Midbrain (tissue), 1 donor: ENCODE measurements at places on chromosomes 5 and 9.
A peak's percentile ranks its signal among the peaks of the same experiment; 100 is the strongest.

GRCh38 chr5:143261748-143262392 lies 141.6 kb downstream of the NR3C1 start:
- DNase-seq = no peak

GRCh38 chr9:137611623-137612609 lies 6.4 kb downstream of the ARRDC1 start:
- DNase-seq = no peak

GRCh38 chr5:35003018-35003957 lies 44.5 kb downstream of the AGXT2 start:
- DNase-seq = peak; percentile 56

DNA sequence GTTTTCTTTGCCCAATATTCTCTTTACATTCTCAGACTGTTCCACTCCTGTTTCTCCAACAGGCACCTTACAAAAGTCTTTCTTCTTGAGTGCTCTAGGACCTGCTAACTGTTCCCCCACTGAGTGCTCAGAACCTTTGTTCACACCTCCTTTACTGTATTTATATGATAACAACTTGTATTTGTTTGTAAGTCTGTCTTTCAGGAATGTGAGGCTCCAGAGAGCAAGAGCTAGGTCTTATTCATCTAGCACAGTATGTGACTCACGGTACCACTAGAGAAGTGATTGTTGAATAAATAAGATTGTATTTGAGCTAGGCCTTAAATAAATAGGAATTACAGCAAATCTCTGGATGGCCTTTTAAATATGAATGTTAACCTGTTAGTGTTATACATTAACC lies 42.5 kb upstream of the MYOT start:
- no peak for DNase-seq

GRCh38 chr5:179187229-179187678 lies 127.1 kb downstream of the ZNF354C start:
- no peak for DNase-seq

DNA sequence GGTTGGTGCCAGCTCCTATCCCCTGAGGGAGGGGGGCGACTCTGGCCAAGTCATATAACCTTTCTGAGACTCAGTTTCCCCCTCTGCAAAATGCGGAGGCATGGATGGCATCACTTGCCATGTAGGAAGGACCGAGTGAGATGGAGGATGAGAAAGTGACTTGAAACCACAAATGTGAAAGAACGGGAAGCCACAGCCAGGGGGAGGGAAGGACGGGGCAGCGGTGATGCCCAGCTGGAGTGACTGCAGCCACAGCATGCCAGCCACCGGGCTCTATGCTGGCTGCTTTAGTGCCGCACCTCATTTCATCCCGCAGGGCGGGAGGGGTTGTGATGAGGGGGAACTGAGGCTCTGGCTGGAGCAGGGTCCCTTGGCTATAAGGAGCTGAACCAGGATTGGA lies 74.5 kb downstream of the HMCN2 start:
- DNase-seq = no peak

DNA sequence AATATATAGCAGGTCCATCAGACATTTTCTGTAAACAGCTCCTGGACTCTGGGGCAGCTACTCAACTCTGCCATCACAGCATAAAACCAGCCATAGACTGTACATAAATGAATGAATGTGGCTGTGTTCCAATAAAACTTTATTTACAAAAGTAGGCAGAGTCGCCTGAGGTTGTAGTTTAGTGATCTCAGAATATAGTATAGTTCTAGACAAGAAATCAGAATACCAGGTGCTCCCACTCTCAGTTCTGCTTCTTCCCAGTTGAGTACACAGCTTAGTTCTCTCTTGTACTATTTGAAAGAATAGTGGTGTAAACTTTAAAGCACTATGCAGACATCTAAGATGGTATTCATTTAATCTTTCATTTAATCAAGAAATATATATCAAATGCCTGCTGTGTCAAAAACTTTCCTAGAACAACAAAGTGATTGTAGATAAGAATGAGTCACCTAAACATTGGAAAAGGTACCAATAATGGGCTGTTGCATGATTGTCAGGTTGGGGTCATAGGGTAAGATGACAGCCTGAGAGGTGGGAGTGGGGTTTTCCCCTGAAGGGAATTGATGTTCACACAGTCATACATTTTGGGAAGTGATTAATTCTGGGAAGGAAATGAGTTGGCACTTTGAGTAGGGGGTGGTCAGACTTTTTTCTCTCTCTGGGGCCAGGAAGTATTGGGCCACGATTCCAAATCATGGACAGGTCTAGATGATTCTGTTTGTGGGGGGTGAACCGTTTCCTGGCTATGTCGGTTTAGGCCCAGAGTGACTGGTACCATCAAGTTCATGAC lies 37.0 kb downstream of the TNFSF8 start:
- no peak for DNase-seq

- DNase-seq = no peak
Observed at GRCh38 chr5:27652505-27652904, 614.1 kb upstream of the CDH9 start.

- no peak for DNase-seq
Observed at GRCh38 chr5:124927735-124928134, 181.3 kb upstream of the ZNF608 start.

GRCh38 chr9:137075275-137075775 lies 2.0 kb upstream of the UAP1L1 start:
- DNase-seq = no peak

- no peak for DNase-seq
Observed at GRCh38 chr5:135271533-135272310, 127.3 kb downstream of the MACROH2A1 start.

- peak; percentile 22 for DNase-seq
Observed at GRCh38 chr5:74521401-74521800, 119.1 kb downstream of the ENC1 start.

- DNase-seq = no peak
Observed at GRCh38 chr9:3664044-3664443, 138.2 kb upstream of the RFX3 start.

DNA sequence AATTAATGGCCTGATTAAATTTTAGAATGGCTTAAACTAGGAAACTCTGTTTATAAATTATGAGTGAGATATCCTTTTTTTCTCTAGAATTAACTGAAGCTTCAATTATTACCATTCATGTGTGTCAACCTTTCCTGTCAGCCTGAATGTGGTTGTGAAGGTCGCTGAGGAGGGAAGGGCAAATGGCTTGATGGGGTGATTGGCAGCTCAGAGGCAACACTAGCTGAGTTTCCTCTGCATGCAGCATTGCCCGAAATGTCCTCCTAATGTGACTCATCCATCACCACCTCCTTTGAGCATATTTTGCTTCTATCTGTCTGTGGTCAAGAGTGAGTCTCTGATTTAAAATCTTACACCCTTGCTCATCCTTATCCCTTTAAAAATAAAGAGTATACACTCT lies 281.9 kb downstream of the TENT4A start:
- DNase-seq = no peak

GRCh38 chr5:79795764-79796398 lies 106.2 kb downstream of the CMYA5 start:
- DNase-seq = no peak

GRCh38 chr5:132865668-132866341 lies 464 bp downstream of the GDF9 start:
- DNase-seq = no peak

DNA sequence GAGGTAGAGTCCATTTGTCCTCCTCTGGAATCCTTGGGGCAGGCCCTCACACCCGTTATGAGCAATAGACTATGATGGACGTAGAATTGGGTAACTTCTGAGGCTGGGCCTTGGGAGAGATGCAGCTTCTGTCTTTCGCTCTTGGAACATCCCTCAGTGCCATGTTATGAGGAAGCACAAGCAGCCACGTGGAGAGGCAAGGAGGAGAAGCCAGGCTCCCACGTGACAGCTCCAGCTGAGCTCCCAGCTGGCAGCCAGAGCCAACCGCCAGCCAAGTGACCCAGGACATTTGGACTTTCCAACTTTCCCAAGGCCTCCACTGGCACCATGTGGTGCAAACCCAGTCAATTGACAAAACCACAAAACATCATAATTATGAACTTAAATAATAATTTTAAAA lies 43.0 kb upstream of the BOD1 start:
- no peak for DNase-seq

- peak; percentile 90 for DNase-seq
Observed at GRCh38 chr5:77133061-77133758, 46.1 kb upstream of the ZBED3 start.

GRCh38 chr9:279674-280073 lies 65.0 kb downstream of the DOCK8 start:
- no peak for DNase-seq

GRCh38 chr5:54927097-54927746 lies 58.2 kb downstream of the ESM1 start:
- DNase-seq = no peak

GRCh38 chr9:116760636-116761035 lies 73.5 kb downstream of the TRIM32 start:
- no peak for DNase-seq

GRCh38 chr5:135269931-135270421 lies 129.1 kb downstream of the MACROH2A1 start:
- no peak for DNase-seq

- no peak for DNase-seq
Observed at GRCh38 chr9:13118313-13118712, 161.2 kb downstream of the MPDZ start.

- peak; percentile 45 for DNase-seq
Observed at GRCh38 chr5:61610678-61611024, 278.6 kb downstream of the ZSWIM6 start.

DNA sequence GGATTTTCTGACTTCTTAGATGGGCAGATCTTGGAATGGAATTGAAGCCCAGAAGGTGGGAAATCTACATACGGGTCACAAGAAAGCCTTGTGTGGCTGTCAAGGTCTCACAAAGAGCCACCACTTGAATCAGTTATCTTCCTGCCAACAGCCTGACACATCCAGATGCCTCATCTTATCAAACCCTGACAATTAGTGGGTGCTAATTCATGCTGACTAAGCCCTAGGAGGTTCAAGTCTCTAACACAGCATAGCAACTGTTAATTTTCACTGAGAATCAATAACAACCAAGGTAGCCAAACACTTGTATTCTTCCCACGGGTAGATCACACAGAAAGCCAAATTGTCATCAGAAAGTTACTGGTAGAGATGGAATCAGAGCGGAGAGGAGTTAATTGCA lies 222.2 kb downstream of the TMEM167A start:
- DNase-seq = no peak

- no peak for DNase-seq
Observed at GRCh38 chr5:56329652-56330051, 96.5 kb upstream of the ANKRD55 start.

DNA sequence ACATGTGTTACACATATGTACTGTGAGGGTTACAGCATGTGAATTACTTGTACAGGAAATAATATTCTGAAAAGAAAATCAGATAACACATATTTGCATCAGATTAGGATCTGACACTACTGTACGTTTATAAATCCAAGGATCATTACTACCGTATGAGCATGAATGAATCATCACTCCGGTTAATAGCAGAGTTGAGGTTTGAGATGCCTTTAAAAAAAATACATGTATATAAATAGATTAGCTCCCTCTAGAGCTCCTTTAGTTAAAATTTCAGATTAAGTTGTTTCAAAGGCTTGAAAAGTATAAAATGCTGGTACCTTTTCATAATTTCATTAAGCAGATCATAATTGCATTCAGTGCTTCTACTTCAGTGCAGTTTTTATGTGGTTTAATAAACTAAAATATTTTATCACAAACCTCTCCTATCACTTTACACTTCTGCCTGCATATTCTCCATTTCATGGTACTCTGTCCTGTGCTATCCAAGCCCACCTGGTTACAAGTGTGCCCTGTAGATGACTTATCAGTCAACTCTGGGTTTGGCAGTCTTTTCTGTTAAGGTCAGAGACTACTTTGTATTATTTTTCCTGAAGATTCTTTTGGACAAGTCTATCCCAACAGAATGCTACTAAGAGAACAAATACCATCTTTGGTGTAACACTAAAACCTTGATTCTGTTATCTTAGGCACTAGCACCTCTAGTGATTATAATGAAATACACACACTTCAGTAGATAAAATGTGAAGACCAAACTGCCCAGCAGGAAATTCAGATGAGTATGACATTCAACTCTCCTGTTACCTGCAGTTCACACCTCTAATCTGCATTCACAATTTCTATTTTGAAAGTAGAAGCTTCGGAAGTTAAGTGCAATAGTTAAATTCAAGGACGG lies 48.0 kb upstream of the POU5F2 start:
- no peak for DNase-seq

GRCh38 chr5:32023816-32024215 lies 150.3 kb downstream of the GOLPH3 start:
- no peak for DNase-seq

GRCh38 chr9:7370381-7370780 lies 429.2 kb downstream of the DMAC1 start:
- DNase-seq = peak; percentile 14

- DNase-seq = no peak
Observed at GRCh38 chr5:179720222-179720621, 12.4 kb upstream of the MAML1 start.

GRCh38 chr5:16480821-16481538 lies 15.4 kb upstream of the ZNF622 start:
- no peak for DNase-seq
